GM23338 (cell line): ENCODE measurements at places on chromosomes 2 and 18. TPM values are rescaled to one million over a fixed set of nuclear protein-coding genes. Genes with fewer than 3 reads are reported as not detected.

The SNED1 gene
- 1.3 and 1.5 TPM in 2 replicates for polyA plus RNA-seq

The IL1RL2 gene
- not detected in 2 replicates for polyA plus RNA-seq

The NEU2 gene
- not detected in 2 replicates for polyA plus RNA-seq

The PLB1 gene
- polyA plus RNA-seq = 0.06 TPM in 1 of 2 replicates, not detected in the other

The KLHL30 gene
- polyA plus RNA-seq = not detected in 2 replicates

The SLC38A11 gene
- not detected in 2 replicates for polyA plus RNA-seq

The ITGA4 gene
- polyA plus RNA-seq = 1.1 and 1.2 TPM in 2 replicates

The SLC19A3 gene
- 3.5 and 4.2 TPM in 2 replicates for polyA plus RNA-seq

The CPO gene
- polyA plus RNA-seq = 0.90 and 0.91 TPM in 2 replicates

The TXNDC9 gene
- polyA plus RNA-seq = 56.6 and 67.4 TPM in 2 replicates

The MARCHF4 gene
- 0.45 and 0.70 TPM in 2 replicates for polyA plus RNA-seq

The SERPINB3 gene
- 0.27 and 0.33 TPM in 2 replicates for polyA plus RNA-seq

The MROH2A gene
- polyA plus RNA-seq = not detected in 2 replicates

The ACVR2A gene
- 9.5 and 11.8 TPM in 2 replicates for polyA plus RNA-seq

The HNMT gene
- 3.1 and 3.3 TPM in 2 replicates for polyA plus RNA-seq

The UCN gene
- 0.30 and 0.99 TPM in 2 replicates for polyA plus RNA-seq

The MEP1B gene
- polyA plus RNA-seq = not detected in 2 replicates

The LBH gene
- polyA plus RNA-seq = 17.5 and 21.1 TPM in 2 replicates

The IL18R1 gene
- polyA plus RNA-seq = 0.39 TPM in 1 of 2 replicates, not detected in the other

The TMEM237 gene
- polyA plus RNA-seq = 46.3 and 48.9 TPM in 2 replicates

The CCDC195 gene
- not detected in 2 replicates for polyA plus RNA-seq

The GKN2 gene
- polyA plus RNA-seq = not detected in 2 replicates

The MC4R gene
- not detected in 2 replicates for polyA plus RNA-seq

The RGPD3 gene
- polyA plus RNA-seq = 0.08 TPM in 1 of 2 replicates, not detected in the other

The LAMA1 gene
- polyA plus RNA-seq = 14.8 and 15.9 TPM in 2 replicates
